ENCODE measurements at places on chromosomes 12 and 14.

- DNase-seq: no peak
Observed at GRCh38 chr14:39247256-39247655, 13.5 kb downstream of the MIA2 start.

DNA sequence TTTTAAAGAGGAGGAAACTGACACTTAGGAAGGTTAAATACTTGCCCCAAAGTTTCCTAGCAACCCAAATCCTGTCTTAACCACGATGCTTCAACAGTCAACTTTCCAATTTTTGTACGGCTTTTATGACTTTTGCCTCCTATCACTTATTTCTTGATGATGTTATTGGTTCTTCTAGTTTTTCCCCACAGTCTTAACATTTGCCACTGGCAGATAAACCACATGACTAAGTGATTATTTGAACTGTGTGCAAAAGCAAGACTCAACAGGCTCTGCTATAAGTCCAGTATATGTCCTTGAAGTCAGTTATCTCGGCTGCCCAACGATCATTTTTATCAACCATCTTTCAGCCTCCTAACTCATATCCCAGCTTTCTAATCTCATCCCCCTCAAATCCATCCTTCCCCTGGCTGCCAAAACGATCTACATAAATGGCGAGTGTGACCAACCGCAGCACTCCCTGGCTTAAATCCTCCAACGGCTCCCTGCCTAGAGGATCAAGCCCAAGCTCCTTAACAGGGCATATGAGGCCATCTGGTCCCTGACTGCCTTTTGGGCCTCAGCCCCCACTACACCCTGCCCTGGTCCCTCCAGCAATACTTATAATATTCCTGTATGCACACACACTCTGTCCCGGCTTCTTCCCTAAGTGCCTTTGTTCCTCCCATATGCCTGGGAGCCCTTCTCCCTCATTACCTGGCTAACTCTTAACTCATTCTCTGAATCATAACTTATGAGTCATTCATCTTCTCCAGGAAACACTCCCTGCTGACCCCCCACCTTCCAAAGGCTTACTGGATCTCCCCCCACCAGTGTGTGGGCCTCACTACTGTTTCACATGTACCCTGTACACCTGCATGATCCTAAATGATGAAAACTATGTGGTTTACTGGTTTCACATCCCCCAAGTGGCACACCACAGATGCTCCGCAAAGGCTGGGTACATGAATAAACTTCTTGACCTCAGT lies 8.8 kb downstream of the VPS37B start:
- DNase-seq: no peak

DNA sequence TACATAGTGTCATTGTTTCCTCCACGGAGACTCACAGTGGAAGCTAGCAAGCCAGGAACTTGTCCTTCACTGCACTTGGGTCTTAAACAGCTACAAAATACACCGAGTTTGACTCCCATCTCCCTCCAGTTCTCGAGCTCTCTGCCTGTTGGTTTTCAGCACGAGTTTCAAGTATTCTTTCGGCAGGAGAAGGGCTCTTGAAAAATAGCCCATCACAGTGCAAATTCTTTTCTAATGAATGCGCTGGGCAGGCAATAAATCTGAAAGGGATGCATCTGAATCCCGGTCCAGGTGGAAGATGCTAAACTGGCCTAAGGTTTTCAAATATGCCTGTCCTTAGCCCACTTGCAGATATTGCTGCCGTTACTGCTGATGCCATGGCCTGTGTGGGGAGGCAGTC lies 173.9 kb downstream of the CACNA1C start:
- no peak for DNase-seq

DNA sequence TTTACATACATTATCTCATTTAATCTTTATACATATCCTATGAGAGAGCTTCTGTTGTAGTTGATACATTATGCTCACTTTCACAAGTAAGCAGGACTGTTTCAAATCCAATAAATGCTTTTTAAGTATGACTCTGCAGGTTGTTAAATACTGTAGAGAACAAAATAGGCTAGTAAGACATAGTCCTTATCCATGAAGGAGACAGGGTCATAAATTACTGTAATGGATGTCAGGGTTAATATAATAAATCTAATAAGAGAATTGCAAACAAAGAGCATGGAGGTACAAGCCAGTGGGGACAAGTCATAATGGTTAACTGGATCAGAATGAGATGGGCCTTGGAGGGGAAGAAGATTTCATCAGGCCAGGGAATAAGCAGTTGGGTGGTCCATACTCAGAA lies 303.8 kb upstream of the RGS6 start:
- DNase-seq: no peak

GRCh38 chr12:138898-139534 lies 72.4 kb downstream of the IQSEC3 start:
- DNase-seq: no peak

GRCh38 chr12:92418381-92418780 lies 272.7 kb upstream of the BTG1 start:
- no peak for DNase-seq

- no peak for DNase-seq
Observed at GRCh38 chr14:101075025-101075800, 171.7 kb upstream of the RTL1 start.

Measured in GM12892 (cell line).